ENCODE measurements at places on chromosomes 7 and 10.

- no peaks in the 10 kb centered on the region for H3K27me3 ChIP-seq
- no peak overlapping the region for H3K4me3 ChIP-seq
- no peak overlapping the region for H3K27ac ChIP-seq
- no peaks in the 10 kb centered on the region for H3K36me3 ChIP-seq
- H3K4me1 ChIP-seq = no peaks in the 10 kb centered on the region
Observed at GRCh38 chr7:73434701-73435069, 1.1 kb downstream of the FZD9 start.

GRCh38 chr7:74104702-74105101 lies 21.1 kb downstream of the LIMK1 start:
- no peaks in the 10 kb centered on the region for H3K4me1 ChIP-seq
- H3K27me3 ChIP-seq = no peaks in the 10 kb centered on the region
- no peak for DNase-seq
- H3K4me3 ChIP-seq = no peak overlapping the region
- no peaks in the 10 kb centered on the region for H3K36me3 ChIP-seq
- H3K27ac ChIP-seq = no peak overlapping the region

DNA sequence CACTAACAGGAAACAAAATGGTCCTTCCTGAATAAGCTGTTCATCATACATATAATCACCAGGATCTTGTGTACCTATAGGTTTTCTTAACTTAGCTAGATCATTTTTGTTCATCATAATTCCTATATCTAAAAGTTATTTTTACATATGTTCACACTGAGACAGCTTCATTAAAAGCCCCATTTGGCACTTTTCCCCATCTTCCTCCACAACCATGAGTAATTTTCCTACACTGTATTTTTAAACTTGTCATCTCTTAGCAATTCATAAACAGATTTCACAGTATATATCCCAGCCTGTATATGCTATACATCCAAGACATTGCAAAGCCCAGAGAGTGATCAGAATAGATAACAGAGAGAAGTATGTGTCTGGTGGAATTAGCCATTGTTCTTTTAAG lies 28.3 kb downstream of the ZNF365 start:
- no peak overlapping the region for H3K4me3 ChIP-seq
- H3K27me3 ChIP-seq = no peaks in the 10 kb centered on the region
- no peaks in the 10 kb centered on the region for H3K36me3 ChIP-seq
- H3K27ac ChIP-seq = no peak overlapping the region

DNA sequence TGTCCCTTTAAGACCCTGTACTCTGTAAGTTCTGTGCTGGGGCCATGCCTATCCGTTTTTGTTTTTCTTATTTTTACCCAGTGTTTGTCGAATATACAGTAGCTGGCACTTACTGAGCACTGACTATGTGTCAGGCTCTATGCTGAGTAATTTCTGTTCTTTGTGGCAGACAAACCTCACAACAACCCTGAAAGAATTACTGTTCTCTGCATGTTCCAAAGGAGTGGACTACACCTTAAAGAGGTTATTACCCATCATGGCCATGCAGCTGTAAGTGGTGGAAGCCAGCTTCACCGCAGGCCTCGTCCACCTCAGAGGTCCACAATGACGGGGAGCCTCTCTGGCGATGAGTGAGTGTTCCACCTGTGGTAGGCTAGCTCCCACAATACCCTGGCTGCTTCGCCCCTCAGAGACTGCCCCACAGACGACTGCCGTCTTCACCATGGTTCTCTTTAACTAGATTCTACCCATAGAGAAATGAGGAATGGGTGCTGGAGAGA lies 30.1 kb upstream of the RBM20 start:
- H3K36me3 ChIP-seq = no peaks in the 10 kb centered on the region
- DNase-seq = no peak
- no peaks in the 10 kb centered on the region for H3K4me1 ChIP-seq
- no peak overlapping the region for H3K4me3 ChIP-seq
- no peak overlapping the region for H3K27ac ChIP-seq
- H3K27me3 ChIP-seq = peaks cover 3% of the 10 kb centered on the region

DNA sequence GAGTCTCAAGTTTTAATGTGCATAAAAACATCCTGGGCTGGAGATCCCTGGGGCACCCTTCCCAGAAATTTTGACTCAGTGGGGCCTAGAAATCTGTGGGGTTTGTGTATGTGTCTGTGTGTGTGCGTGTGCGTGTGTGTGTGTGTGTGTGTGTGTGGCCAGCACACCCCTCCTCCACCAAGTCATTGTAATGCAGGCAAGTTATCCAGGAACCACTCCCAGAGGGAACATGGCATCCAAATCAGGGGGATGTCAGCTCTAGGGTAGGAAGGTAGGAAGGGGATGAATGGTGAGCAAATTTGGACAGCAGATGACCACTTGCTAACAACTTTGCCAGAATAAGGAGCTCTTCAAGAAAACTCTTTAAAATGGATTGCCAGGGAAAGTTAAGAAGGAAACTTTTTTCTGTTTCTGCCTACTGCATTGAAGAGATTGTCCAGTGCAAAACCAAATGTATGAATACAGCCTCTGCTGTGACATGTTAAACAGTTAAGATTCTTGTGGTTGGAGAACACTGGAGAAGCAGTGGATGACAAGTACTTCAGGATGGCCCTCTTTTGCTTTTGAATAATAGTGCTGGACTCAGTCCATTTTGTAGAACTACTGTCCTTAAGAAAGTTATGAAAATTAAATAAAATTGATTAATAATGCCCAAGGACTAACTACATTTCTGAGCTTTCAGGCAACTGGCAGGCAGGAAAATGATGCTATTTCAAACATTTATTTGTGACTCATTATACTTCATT lies 12.3 kb downstream of the STAMBPL1 start:
- no peak overlapping the region for H3K4me3 ChIP-seq
- no peak overlapping the region for H3K27ac ChIP-seq
- H3K4me1 ChIP-seq = no peaks in the 10 kb centered on the region
- H3K36me3 ChIP-seq = no peaks in the 10 kb centered on the region
- DNase-seq = no peak

- DNase-seq = no peak
- H3K27me3 ChIP-seq = no peaks in the 10 kb centered on the region
- H3K4me1 ChIP-seq = no peaks in the 10 kb centered on the region
- no peaks in the 10 kb centered on the region for H3K36me3 ChIP-seq
Observed at GRCh38 chr7:37546677-37547076, 98.0 kb upstream of the ELMO1 start.

DNA sequence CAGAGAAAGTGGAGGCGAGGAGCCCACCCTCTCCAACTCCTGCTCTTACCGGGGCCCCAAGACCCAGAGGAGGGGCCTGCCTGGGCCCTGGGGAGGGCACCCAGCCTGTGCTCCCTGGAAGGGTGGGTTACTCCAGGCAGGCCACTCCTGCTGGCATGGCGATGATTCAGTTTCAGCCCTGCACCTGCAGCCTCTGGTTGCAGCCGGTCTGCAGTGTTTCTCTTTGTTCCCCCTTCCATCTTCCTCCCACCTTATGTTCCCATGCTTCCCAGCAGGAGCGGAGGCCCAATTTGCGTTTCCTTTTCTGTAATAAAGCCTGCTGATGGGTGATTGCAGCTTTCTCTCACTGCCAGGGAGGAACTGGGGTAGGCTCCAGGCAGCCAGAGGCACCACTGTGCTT lies 53.2 kb upstream of the FAM20C start:
- no peak overlapping the region for H3K4me3 ChIP-seq
- no peaks in the 10 kb centered on the region for H3K27me3 ChIP-seq
- DNase-seq = no peak
- no peaks in the 10 kb centered on the region for H3K36me3 ChIP-seq
- H3K4me1 ChIP-seq = peaks cover 14% of the 10 kb centered on the region

GRCh38 chr10:87861953-87862678 lies 1.2 kb downstream of the KLLN start:
- H3K36me3 ChIP-seq = no peaks in the 10 kb centered on the region
- peak overlapping the region; percentile 97 for H3K27ac ChIP-seq
- peak; percentile 94 for DNase-seq
- no peaks in the 10 kb centered on the region for H3K27me3 ChIP-seq
- peak overlapping the region; percentile 64 for H3K4me3 ChIP-seq

Data from prostate gland (tissue), 2 donors.